ENCODE measurements at places on chromosomes 7 and 10.
A peak's percentile ranks its signal among the peaks of the same experiment; 100 is the strongest.

- no peak for DNase-seq
Measured at GRCh38 chr7:32218741-32219288, 148.6 kb upstream of the PDE1C start.

DNA sequence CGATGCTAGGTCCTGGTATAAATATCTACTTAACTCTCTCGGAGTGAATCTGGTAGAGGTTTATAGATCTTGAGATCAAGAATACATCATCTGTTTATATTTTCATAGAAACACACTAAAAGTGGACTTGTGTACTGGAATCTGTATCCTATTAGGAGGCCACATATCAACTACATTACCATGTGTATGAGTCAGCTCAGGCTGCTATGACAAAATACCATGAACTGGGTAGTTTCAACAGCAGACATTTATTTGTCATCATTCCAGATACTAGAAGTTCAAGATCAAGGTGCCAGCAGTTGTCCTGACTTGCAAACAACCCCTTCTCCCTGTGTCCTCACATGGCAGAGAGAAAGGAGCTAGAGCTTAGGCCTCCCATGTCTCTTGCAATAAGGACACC, 113.9 kb upstream of the PFKP start:
- no peak for DNase-seq

DNA sequence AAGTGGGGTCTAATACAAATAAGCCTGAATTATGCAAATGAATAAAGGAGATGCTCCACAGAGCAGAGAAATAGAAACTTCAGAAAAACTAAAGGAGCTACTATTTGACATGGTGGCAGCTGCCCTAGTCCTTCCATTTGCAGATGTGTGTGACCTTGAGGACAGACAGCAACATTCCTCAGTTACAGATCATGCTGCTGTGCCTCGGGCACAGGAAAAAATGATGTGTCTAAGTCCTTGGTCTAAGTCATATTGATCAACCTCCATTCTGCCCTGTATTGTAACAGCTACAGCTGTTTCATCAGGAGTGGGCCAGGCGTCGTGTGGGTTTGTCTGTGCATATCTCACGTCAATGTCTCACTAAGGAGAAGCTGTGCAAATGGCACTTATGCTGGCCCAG, 710.4 kb downstream of the TNS3 start:
- no peak for DNase-seq

- DNase-seq: no peak
Measured at GRCh38 chr10:9268176-9268575, 1213.7 kb downstream of the GATA3 start.

- DNase-seq: no peak
Measured at GRCh38 chr10:97069576-97070362, 116.0 kb downstream of the SLIT1 start.

DNA sequence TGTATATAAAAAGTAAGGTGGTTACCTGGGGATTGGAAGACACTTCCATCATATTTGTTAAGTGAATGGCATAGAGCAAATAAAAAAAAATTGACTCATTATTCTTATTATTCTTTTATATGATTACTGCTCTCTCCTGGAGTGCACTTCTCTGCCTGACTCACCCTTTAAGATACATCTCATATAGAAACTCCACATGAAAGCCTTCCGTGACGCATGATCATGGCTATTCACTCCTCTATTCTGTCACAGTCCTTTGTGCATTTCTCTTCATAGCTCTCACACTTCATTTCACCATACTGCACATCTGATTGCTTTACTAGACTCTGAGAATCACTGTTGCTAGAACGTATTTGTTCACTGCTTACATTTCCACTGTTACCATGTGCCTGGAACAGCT, 597.3 kb downstream of the CNTNAP2 start:
- DNase-seq: no peak

DNA sequence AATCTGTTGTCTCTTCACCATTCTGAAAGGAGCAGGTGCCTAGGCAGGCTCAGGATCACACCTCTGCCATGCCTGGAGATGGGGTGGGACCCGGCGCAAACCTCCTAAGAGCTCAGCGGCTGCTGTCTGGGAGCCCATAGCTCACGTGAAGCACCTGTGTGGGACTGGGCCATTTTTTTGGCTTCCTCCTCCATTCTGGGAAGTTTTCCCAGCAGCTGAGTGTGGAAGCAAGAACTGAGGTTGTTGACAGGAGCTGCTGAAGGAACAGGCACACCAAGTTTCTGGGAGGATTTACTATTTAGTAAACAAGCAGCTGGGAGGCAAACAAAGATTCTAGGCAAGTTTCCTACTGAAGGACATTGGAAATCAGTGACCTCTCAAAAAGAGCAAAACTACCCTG, 77.3 kb downstream of the FAM13C start:
- DNase-seq: no peak

- no peak for DNase-seq
Measured at GRCh38 chr7:115851291-115851690, 179.3 kb downstream of the TFEC start.

DNA sequence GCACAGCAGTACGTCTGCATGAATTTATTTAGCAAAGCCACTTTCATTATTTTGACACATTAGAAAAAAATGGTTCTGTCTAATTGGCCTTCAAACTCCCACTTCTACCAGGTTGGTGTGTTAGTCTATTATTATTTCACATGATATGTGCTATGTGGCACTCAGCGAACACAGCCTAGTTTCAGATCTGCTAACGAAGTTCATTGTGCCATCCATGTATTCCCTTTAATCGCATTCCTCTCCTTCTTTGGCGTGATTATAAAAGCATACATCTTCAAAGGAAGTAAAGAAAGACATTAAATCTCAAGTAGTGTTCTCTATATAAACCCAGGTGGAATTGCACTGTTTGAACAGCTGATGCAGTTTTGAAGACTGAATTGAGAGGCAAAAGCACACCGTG, 96.4 kb upstream of the CACNA2D1 start:
- no peak for DNase-seq

GRCh38 chr7:113633073-113633472, 285.7 kb downstream of the PPP1R3A start:
- DNase-seq: no peak

DNA sequence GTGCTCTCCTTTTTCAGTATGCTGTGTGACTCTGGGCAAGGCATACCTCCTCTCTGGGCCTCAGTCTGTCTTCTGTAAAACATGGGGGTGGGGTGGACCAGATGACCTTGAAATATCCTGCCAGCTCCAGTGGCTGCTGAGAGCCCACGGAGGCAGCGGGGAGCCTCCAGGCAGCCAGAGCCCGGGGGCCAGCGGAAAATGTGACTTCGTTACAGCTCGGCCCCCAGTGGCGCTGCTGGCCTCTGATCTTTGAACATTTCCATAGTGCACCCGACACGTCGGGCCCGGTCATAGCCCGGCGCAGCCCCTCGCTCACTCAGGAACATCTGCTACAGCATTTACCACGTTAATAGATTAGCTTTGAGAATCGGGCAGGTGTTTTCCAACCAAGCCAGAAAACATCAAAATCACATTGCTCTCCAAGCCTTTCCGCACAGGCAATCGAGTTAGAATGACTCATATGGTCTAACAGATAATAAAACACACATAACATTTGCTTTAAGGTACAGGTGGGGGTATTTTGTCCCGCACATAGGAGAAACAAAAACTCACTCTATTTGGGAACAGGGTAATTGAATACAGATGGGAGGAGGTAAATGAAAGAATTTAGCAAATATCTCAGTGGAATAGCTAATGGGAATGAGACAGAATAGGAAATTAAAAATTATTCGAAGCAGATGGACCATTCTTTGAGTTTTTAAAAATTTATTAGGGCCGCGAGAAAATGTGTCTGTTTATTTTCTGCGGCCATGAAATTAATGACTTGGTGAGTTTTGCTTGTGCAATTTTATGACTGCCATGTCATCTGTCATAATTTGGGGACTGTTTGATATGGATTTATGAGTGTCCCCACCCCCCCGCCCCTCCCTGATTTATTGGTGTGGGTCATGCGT, 26.3 kb upstream of the COMTD1 start:
- DNase-seq: peak; percentile 31

GRCh38 chr7:16644157-16644556, 1.4 kb downstream of the ANKMY2 start:
- DNase-seq: no peak

DNA sequence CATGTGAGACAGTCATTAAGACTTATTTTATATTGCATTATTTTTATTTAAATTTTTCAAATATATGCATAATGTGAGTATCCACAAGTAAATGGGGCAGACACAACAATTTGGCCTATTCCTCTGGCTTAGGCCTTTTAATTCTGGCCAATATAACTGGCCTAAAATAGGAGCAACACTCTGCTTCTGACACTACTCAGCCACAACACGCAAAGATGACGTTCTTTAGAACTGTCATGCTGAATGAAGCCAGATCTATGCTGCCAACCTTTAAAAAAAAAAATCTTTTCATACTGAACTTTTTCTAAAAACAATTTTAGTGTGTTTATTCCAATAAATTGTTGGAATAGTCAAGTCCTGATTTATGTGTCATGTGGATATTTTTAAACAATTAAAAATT, 355.0 kb upstream of the BMPER start:
- no peak for DNase-seq

GRCh38 chr7:43557831-43558495, 24.9 kb upstream of the STK17A start:
- no peak for DNase-seq

DNA sequence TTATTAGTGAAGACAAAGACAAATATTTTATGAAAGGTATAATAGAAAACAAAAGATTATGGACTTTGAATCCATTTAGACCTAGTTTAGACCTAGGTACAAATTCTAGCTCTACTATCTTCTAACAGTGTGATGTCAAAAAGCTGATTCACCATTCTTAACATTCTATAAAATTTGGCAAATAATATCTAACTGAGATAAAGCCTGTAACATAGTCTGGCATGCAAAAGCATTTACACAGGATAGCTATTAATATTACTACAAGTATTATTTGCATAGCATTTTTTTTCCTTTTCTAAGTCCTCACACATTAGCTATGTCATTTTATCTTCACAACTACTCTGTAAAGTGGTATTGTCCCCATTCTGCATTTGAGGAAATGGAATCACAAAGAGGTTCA, 179.6 kb upstream of the LRRTM3 start:
- no peak for DNase-seq

DNA sequence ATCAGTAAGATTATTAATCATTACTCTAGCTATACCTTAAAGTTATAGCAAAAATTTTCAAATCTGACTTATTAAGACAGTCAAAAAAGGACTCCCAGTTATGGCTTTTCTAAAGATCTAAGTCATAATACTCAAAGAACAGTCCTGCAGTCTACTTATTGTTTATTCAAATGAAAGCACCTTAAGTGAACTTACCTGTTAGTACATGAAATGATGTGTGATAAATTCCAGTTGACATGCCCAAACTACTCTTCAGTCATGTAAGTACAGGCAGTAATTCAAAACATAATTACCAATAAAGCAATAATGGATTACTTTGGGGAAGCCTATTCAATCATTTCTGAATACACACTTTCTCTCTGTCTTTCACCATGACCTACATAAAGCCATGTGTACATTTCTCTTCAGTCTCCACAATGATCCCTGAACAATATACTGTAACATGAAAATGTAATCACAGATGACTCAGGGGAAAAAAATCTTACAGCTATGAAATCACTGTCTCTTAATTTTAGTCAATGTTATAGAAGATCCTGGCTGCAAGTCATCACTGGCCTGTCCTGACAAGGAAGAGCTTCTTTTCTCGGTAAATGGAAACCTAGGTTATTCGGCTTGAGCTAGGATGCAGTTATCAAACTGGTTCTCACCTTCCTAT, 420.7 kb upstream of the LRRTM3 start:
- DNase-seq: no peak

GRCh38 chr7:70319057-70319456, 720.8 kb downstream of the AUTS2 start:
- no peak for DNase-seq

DNA sequence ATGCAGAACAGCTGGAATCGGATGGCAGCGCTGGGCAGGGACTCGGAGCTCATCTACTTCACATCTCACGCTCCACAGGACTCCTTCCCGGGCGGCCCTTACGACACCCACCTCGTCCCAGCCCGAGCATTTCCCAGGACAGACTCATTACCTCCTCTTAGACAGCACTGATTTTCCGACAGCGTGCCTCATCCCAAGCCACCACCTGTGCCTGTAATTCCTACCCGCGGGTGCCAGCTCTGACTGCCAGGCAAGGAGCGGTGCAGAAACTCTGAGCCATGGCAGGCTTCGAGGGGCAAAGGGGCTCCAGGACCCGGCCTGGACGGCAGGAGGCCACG, 25.6 kb downstream of the GPER1 start:
- DNase-seq: no peak

DNA sequence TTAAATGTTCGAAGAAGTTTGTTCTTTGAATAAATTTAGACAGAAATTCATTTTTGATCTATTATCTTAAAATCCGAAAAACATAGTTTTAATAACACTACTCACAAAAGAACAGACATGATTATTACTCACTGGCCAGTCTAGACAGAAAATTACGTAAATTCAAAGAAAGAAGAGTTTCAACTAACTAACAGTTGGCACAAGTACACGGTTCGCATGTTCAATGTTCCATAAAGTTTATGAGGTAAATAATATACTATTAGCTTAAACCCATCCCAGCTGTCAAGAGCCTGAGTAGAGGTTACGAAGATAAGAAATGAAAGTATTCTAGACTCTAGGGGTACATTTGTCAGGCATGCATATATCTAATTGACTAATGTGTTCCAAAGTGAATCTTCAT, 151.8 kb upstream of the ASAH2 start:
- DNase-seq: no peak

GRCh38 chr7:34133356-34133982, 228.1 kb downstream of the BMPER start:
- no peak for DNase-seq

GRCh38 chr7:150663802-150664494, 21.6 kb upstream of the GIMAP2 start:
- no peak for DNase-seq

DNA sequence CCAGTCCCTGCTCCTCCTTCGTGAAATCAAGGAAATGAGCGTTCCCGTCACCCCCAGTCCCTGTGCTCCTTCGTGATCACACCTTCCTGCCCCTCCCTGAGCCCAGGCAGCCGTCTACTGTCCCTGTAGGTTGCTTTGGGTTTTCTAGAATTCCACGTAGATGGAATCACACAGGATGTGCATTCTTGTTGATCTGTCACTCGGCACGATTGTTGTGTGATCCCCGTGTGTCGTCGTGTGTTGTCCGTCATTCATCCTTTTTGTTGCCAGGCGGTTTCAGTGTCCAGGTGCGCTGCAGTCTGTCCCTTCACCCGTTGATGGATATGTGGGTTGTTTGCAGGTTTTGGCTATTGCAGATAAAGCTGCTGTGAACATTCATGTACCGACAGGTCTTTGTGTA, 9.4 kb downstream of the MTG1 start:
- DNase-seq: no peak

- DNase-seq: peak; percentile 67
Measured at GRCh38 chr10:110311357-110311949, 6.7 kb upstream of the SMNDC1 start.

- no peak for DNase-seq
Measured at GRCh38 chr7:151565541-151565940, 45.8 kb upstream of the RHEB start.

- no peak for DNase-seq
Measured at GRCh38 chr10:59281861-59282260, 80.5 kb downstream of the FAM13C start.

GRCh38 chr7:116770941-116771340, 91.4 kb upstream of the CAPZA2 start:
- no peak for DNase-seq

GRCh38 chr10:47412177-47412730, 28.2 kb upstream of the ZNF488 start:
- DNase-seq: no peak

- peak; percentile 40 for DNase-seq
Measured at GRCh38 chr10:98268694-98269431, 869 bp upstream of the LOXL4 start.
